ENCODE measurements at places on chromosomes 4 and X.

DNA sequence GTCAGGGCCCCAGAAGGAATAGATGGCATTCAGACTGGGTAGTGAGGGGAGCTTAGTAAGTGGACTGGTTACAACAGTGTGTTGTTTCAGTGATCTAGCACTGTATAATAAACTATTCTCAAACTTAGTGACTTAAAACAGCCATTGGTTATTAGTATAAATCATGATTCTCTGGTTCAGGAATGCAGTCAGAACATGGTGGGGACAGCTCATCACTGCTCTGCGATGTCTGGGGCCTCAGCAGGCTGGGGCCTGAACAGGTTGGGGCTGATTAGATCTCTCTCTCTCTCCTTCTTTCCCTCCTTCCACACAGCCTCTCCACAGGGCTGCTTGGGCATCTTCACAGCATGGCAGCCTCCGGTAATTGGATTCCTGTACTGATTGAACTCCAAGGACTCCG, 160.4 kb downstream of the GATB start:
- DNase-seq = no peak

DNA sequence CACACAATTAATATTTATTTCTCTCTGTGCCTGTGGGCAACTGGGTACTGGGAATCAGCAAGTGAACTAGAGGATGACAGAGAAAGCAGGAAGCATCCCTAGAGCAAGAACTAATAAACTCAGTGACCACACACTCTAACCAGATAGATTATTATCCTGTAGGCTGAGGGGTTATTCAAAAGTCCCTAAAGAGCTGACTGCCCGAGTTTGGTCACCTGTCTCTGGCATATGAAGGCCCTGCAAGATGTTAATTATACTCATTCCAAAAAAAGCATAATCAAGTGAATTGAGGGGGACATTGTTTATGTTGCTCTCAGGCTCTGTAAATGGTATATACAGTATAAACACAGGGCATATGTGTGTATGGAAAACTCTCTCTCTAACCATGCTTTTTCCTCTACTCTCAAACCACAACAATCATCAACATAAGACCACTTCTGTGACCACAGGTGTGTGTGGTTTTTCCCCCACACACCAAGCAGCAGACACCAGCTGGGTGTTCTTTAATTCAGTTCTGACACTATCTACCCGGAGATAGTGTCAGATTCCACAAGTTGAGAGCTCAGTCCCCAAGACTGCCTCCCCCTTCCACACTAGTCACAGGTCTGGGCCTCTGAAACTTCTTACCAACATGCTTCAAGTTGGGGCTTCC, 6.2 kb upstream of the HPSE start:
- DNase-seq = no peak

DNA sequence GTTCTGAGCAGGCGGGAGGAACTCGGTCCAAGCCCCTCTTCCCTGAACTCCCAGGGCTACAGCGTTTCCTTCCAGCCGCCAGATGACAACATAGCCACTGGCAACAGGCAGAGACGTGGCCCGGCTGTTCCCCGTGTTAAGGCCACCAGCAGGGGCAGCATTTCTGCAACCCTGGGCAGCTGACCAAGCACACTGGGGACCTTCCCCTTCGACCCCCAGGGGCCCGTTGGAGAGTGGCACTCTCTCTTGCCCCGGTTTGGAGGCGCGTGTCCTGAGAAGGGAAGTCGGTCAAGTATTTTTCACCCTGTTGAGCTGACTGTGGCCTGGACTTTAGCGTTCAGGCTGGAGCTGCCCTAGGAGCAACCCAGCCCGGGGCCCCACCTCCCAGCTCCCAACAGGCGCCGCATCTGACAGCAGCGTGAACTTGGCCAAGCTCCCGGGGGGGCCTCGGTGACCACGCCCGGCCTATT, 37.6 kb downstream of the ZBTB49 start:
- DNase-seq = peak; percentile 18

- DNase-seq = no peak
These were observed 184.4 kb upstream of the CASK start for GRCh38 chrX:42107495-42108488.

DNA sequence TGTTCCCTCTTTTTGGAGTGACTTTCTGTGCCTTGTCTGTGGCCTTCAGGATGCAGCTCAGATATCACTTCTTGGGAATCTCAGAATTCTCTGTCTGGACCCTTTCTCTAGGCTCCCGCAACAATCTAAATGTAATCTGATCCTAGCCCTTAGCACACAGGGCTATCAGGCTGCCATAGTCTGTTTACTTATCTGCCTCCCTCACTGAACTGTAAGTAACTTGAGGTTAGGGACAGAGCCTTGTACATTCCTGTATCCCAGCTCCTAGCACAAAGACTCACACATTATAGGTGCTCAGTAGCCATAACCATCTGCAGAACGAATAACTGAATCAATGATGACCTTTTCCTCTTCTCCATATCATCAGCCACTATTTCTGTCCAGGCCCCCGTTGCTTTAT, 69.5 kb downstream of the RTL9 start:
- DNase-seq = no peak

- no peak for DNase-seq
These were observed 211.2 kb downstream of the ANK2 start for GRCh38 chr4:113260688-113261087.

DNA sequence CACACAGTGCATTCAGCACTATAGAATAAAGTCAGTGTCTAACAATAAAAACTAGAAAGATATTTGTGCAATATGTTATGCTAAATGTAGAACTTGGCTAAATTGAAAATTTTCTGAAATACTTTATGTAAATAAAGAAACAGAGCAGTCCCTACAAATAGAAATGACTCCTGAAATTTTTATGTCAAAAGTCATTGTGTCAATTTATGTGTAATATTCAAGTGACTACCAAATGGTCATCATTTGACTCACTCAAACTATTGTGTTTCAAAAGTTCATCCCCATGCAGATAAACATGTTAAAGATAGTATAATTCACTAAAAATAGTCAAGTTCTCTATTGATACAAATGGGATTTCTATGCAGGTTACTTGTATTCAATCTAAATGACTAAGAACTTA, 17.9 kb downstream of the LRBA start:
- DNase-seq = no peak

DNA sequence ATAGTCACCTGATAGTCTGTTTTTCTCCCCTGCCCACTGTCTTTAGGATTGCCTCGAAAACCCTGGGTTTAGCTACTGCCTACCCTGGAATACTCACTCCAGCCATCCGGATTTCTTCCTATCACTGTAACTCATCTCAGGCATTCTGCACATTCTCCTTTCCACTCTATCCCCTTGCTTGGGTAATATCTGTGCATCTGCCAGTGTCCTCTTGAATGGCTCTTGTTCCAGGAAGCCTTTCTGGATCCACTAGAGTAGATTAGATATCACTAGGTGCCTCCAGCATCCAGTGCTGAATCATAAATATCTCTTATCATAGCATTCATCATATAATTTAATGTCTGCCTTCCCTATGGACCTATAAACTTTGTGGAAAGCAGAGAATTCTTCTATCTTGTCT, 17.1 kb upstream of the GALNT7 start:
- DNase-seq = no peak

DNA sequence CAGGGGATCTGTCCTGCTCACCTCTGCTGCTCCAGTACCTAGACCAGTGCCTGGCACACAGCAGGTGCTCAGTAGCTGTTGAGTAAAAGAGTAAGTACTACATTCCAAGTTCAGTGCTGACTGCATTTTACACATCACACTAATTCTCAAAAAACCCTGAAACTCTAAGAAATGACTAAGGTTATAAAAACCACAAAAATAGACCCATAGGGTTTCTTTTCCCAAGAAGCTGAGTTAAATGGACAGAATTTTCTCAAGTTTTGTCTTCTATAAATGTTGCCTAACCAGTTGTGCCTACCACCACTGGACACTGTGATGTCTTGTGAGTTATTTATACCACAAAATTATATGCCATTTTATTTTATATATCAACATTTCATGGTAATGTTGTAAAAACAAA, 78.9 kb upstream of the RXFP1 start:
- no peak for DNase-seq

DNA sequence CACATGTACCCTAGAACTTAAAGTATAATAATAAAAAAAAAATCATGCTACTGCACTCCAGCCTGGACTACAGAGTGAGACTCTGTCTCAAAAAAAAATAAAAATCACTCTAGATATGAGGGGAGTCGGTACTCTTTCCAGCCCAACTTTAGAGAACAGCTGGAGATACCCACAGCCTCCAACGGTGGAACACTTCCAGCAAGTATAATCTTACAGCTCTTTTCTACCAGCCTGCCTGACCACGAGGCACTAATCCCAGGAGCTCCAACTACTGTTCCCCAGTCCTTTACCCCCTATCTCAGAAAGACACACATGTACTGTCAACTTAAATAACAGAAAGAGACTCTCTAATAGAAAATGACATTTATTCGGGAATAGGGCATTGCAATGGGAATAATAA, 46.8 kb downstream of the STEEP1 start:
- DNase-seq = no peak

- peak; percentile 83 for DNase-seq
These were observed 422.3 kb downstream of the STPG2 start for GRCh38 chr4:97720869-97721432.

DNA sequence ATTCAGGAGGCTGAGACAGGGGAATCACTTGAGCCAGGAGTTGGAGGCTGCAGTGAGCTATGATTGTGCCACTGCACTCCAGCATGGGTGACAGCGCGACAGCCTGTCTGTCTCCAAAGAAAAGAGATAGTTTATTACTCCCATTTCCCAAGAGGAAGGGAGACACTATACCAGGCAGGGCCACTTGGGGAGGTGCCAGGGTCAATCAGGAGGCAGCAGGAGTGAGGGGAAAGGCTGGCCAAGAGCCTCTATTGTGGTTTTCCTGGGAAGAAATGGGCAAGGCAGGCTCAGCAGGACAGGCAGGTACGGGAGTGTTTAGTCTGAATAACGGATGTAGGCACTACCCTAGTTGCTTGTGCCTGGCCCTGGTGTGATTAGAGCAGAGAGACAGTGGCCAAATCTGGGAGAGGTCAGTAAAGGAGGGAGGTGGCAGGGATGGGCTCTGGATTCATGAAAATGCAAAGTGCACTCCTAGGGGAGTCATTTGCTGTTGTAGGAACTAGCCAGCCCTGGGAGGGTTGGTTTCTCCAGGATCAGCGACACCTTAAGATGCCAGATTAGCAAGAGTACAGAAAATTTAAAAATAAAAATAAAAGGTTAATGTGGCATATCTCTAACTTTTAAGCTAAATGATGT, 20.2 kb upstream of the CDKN2AIP start:
- DNase-seq = no peak

DNA sequence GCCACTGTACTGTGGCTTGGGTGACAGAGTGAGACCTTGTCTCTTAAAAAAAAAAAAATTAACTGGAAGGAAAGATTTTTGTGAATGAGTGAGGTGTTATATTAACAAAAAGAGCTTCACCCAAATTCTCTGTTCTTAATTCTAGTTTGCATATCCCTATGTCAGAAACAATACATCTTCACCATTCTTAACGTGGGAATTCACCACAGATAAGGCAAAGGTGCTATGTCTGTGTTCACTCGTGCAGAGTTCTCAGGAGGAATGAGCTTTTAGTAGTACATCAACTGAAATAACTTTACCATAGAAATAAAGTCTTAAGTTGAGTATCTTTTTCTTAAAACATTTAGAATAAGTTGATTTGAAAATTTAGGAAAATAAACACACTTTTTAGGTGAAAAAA, 135.1 kb downstream of the RAPGEF2 start:
- DNase-seq = no peak

- DNase-seq = no peak
These were observed 10.0 kb upstream of the OPHN1 start for GRCh38 chrX:68443155-68443868.
